ENCODE measurements at places on chromosomes 16 and 17.

- DNase-seq: peak; percentile 10
Measured at GRCh38 chr17:8436844-8437171, 1.1 kb downstream of the NDEL1 start.

DNA sequence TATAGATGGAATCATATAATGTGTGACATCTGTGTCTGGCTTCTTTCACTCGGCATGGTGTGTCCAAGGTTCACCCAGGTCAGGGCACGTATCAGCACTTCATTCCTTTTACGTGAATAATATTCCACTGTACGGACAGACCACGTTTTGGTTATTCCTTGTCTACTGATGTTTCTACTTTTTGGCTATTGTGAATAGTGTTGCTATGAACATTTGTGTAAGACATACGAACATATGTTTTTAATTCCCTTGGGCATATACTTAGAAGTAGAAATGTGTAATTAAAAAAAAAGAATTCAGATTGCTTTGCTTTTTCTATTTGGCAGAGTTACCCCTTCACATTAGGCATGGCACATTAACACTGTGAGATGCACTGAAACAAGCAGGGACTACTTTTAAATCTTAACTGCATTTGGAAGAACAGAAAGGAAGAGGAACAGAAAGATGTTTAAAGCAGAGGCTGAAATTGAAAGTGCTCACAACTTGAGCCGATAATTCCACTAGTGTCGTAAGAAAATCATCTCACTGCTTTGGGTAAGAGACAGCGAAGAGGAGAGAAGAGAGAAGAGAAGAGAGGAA is 105.3 kb downstream of the VPS53 start:
- DNase-seq: peak; percentile 74

GRCh38 chr17:63445571-63445953 is 544 bp downstream of the CYB561 start:
- no peak for DNase-seq

- peak; percentile 59 for DNase-seq
Measured at GRCh38 chr16:22092143-22092933, at the start of gene VWA3A. TSS of gene VWA3A (plus strand) at chr16:22092541. CDS start at chr16:22092638, 97 bp downstream.

DNA sequence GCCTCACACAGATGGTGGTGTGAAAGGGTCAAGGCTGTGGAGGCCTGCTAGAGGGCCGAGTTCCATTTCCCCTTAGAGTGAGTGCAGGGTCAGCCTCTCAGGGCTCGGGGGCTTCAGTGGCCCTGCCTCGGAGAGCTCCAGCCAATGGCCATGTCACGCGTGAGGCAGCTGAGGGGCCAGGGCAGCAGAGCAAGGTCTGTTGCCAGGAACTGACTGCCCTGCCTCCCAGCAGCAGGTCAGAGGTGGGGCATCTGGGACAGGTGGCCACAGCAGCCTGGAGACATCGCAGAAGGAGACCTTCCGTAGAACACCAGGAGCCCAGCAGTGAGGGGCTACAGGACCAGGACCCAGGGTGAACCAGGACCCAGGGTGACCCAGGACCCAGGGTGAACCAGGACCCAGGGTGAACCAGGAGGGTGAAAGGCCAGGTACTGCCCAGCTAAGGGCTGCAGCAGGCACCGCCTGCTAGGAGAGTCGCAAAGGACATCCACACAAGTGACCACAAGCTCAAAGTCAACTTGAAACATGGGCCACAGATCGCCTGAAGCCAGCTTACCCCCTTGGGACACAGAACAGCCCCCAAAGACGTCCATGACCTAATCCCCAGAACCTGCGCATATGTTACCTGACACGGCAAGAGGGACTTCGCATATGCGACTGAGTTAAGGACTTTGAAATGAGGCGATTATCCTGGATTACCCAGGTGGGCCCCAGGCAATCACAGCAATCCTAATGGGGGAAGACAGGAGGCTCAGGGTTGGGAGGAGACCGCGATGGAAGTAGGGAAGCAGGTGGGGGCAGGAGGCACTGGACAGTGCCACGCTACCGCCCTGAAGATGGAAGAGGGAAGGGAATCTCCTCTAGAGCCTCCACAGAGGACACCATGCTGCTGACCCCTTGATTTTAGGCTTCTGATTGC is 4.8 kb upstream of the MEAK7 start:
- no peak for DNase-seq

- peak; percentile 60 for DNase-seq
Measured at GRCh38 chr16:89564476-89565255, 4.2 kb downstream of the RPL13 start.

DNA sequence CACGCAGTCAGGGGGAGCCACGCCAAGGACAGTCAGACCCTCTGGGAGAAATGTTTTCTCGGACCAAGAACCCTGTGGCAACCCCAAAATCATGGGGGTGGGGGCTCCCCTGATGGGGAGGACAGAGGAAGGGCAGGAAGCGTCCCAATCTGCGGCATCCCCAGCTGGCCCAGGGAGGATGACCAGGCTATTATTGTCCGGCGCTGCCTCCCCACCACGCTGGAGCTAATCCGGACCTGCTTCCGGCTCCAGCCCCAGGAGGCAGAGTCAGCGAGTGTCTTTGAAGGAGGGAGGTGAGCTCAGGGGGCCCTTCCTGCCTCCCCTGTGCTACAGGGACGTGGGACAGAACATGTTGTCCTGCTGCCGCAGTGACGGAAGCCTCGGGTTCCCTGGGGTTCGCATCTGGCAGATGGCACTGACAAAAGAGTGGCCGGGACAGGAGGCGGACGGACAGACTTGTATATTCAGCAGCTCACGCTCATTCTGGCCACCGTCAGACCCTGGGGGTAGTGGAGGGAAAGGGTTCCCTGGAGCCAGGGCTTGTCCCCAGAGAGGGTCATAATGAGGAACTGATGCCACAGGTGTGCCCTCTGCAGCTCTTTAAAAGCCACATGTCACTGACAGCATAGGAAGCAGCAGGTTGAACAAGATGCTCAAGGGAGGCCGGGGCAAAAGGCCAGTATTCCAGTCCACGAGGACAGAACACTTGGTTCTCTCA is 54.3 kb upstream of the CDC42EP4 start:
- no peak for DNase-seq

GRCh38 chr16:70160388-70160787 is 13.2 kb upstream of the CLEC18C start:
- no peak for DNase-seq

- no peak for DNase-seq
Measured at GRCh38 chr16:17311333-17312093, 159.2 kb downstream of the XYLT1 start.

GRCh38 chr17:28261219-28261618 is 57.8 kb upstream of the TMEM97 start:
- DNase-seq: no peak

DNA sequence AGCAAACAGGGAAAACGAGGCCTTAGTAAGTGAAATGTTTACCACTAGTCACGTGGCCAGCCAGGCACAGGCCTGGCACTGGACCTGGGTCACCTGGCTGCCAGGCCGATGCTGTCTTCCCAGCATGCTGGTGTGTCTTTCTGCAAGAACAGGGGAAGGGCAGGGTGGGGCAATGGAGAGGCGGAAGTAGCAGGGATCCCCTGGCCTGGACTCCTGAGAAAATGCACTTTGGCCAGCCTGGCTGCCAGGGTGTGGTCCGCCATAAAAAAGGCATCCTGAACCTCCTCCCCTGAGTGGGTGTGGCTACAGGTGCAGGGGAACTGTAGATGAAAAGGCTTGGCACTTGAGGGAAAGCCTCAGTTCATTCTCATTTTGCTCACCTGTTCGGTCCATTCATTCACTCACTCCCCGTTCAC is 1.0 kb upstream of the ANKRD40CL start:
- DNase-seq: no peak

DNA sequence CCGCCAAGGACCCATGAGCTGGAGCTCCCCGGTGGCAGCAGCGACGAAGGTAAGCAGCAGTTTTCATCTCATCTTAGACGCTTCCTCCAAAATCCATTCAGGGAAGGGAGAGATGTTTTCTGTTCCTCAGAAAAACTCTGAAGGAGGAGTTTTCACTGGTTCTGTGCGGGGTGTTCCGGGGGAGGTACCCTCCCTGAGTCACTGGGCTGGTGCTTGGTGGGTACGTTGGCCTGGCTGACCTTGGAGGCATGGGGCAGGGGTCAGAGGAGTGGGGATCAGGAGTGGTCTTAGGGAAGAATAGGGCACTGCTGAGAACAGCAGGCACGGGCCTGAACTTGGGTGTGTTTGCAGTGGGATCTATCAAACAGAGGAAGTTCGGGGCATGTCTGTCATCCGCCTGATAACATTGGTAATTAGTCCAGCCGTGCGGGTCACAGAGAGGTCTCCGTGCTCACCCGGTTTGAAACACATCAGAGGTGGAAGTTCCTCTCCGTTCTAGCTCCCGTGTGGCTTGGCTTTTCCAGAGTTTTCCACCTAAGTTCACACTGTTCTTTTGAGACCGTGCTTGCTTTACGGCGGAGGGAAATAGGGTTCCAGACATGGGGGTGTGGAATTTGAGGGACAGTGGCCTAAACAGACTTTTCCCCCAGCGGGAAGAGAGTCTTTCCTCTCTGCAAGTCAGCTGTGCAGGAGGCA is 59.6 kb upstream of the CIBAR2 start:
- DNase-seq: no peak

GRCh38 chr16:78142788-78143187 is 43.3 kb downstream of the WWOX start:
- no peak for DNase-seq

DNA sequence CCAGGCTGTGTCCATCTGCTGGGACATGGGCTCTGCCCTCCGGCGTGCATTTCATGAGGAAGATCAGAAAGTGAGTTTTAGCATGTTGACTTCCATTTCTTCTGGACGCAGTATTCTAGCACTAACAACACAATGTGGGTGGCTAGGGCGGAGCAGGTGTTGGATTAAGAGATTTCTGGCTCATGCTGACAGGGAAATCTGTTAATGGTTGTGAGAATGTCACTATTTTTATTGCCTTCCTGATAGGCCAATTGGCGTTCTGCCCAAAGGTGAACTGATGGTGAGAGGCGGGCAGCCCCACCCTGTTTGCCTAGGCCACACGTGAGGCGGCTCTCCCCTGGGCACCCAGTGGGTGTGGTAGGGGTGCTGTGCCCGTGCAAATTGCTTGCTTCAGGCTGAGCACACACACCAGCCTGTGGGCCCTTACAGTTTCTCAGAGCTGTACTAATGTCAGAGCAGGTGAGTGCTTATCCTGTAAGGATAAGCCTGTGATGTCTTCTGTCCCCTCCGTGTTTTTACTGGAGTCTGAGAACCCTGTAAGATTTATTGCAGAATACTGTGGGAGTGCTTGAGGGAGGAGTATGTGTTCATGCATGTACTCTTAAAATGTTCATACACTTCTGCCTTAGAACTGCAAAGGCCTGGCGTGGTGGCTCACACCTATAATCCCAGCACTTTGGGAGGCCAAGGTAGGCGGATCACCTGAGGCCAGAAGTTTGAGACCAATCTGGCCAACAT is 30.9 kb downstream of the PGS1 start:
- no peak for DNase-seq

GRCh38 chr17:44212507-44213402 is 6.7 kb downstream of the UBTF start:
- DNase-seq: no peak
